ENCODE measurements at places on chromosomes 3 and 15. TPM values are rescaled to one million over a fixed set of nuclear protein-coding genes. Genes with fewer than 3 reads are reported as not detected.

TMEM212 gene
- not detected for total RNA-seq

TMEM266 gene
- total RNA-seq, result not detected

ANKUB1 gene
- total RNA-seq, result not detected

STRIT1 gene
- not detected for total RNA-seq

ECE2 gene
- not detected for total RNA-seq

P2RY1 gene
- 0.88 TPM for total RNA-seq

ACAD11 gene
- 24.2 TPM for total RNA-seq

GATA2 gene
- total RNA-seq, result 25.0 TPM

FBN1 gene
- 163 TPM for total RNA-seq

- no peak for DNase-seq
Measured at GRCh38 chr3:107221856-107222255, 155.4 kb upstream of the CCDC54 start.

DNA sequence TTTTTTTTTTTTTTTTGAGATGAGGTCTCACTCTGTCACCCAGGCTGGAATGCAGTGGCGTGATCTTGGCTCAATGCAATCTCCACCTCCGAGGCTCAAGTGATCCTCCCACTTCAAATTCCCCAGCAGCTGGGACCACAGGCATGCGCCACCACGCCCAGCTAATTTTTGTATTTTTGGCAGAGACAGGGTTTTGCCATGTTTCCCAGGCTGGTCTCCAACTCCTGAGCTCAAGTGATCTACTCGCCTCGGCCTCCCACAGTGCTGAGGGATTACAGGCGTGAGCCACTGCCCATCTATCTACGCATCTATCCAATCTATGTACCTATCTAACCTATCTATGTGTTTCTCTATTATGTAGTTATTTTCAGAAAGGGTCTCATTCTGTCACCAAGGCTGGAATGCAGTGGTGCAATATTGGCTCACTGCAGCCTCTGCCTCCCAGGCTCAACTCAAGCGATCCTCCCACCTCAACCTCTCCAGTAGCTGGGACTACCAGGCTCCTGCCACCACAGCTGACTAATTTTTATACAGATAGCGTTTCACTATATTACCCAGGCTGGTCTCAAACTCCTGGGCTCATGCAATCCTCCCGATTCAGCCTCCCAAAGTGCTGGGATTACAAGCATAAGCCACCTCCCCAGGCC, 20.2 kb upstream of the GPX1 start:
- no peak for DNase-seq

DNA sequence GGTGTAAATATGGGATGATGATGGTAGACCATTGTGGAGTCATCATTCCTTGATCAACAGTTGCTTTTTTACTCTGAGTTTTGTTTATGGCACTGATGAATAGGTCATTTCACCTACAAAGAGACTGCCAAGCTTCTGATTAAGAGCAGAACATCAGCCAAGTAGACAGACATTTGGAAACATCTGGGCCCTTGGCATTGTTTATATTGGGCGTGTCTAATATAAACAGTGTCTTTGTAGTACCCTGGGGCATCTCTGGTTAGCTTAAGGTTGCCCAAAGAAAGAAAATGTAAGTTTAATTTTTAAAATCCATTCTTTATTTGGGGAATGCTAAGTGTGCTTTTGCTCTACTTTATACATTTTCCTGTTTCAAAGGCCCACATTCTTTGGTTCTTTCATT, 377.0 kb downstream of the FEZF2 start:
- no peak for DNase-seq

- DNase-seq, result no peak
Measured at GRCh38 chr3:3792391-3792790, 6.8 kb upstream of the LRRN1 start.

GRCh38 chr3:186280737-186281136, 81.3 kb downstream of the DGKG start:
- DNase-seq, result no peak

- DNase-seq, result no peak
Measured at GRCh38 chr3:143581972-143582722, 266.1 kb downstream of the SLC9A9 start.

DNA sequence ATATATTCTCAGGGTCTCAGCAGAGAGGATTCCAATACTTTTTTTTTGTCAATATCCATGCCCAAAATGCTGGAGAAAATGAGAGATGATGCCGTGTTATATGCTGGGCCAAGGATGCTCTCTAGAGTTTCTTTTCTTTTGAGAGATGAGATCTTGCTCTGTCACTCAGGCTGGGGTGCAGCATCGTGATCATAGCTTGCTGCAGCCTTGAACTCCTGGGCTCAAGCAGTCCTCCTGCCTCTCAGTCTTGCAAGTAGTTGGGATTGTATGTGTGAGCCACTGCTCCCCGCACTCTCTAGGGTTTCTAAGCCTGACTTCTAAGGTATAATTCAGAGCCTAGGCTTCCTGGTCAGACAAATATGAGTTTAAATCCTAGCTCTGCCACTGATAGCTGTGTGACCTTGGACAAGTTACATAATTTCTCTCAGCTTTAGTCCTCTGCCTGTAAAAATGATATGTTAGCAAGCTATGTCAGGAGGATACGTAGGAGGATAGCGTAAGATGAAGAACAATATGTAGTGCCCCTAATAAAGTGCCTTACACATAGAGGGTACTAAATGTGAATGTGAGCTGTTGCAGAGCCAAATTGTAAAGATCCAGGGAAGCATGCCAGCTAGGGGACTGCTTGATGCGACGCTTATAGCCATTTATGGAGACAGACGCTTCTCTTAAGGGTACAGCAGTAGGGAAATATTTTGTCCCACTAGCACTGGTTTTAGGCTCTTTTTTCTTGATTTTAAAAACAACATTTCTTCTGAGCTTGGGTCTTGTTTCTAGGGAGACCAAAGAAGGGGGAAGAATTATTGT, 7.4 kb downstream of the STARD9 start:
- DNase-seq, result no peak

GRCh38 chr3:39114456-39114855, 7.0 kb downstream of the TTC21A start:
- no peak for DNase-seq

DNA sequence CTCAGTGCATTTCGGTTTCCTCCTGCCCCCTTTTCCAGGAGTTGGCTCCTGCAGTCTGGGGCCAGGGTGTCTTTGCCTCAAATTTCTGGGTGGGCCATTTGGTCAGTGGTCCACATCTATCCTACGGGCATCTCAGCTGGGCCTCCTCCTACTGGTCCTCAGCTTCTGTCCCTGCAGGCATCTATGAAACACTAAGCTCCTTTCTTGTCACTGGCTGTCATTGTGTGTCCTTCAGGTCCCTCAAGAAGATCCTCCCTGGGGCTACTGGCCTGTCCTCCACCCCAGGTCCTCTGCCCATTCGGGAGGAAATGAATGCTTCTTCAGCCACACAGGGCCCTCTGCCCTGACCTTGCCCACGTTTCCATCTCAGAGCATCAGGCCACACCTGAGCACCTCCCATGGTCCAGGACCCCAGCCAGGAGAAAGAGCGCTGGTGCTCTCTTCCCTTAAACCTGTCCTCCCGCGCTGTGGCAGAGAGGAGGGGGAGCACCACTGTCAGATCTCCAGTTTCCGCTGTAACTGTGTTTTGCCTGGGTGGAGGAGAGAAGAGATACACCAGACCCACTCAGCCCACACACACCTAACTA, 1.8 kb downstream of the PRR23E start:
- no peak for DNase-seq

GRCh38 chr3:71133865-71134264, 449.7 kb downstream of the FOXP1 start:
- no peak for DNase-seq

DNA sequence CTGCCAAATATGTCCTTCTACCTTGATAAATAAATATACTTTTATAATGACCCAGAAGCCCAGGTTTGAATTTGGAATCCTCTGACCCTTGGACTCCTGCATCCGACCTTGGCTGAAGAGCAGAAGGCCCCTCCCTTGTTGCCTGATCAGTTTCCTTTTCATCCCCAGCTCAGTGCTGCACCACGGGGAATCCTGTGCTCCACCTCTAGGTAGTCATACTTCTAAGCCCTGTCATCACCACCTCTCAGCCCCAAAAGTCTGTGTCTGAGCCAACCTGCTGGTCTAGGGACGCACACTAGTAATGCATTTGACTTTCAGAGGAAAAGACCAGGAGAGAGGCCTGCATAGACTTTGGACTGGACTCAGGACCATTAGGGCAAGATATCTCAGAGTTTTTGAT, 310.6 kb downstream of the NLGN1 start:
- no peak for DNase-seq

DNA sequence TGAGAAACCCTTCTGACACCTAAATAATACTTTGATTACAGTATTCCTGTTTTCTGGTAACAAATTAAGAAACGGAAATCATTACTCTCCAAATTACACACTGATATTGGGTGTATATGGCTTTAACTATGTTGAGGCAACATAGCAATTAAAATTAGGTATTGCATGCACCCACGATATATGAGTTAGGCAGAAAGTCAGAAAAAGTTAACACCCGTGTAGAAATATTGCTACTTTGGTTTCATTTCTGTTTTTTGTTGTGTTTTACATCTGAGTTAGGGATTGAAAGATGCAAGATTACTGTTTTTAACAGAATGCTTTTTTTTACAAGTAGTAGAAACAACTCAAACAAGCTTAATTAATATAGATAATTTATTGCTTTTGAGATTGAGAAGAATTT, 327.8 kb downstream of the GBE1 start:
- DNase-seq, result no peak

DNA sequence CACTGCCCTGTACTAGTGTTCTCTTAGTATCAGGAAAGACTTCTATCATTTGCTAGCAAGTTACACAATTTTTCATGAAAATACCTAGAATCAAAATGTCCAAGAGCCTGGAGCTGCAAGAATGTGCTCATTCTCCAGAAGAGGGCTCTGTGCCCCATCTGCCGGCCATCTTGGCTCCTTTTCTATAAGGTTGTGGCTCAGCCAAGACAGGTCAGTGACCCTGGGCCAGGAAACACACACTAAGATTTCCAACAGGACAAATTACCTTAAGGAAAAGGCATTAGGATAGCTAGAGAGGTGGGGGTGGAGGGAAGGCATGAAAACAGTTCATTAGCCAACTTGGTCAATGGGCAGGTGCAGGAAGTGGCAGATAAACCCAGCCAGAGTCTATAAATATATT, 20.7 kb downstream of the TIMP4 start:
- DNase-seq, result peak; percentile 60

- peak; percentile 87 for DNase-seq
Measured at GRCh38 chr3:125051715-125052581, 3.8 kb downstream of the HEG1 start.

GRCh38 chr3:112345681-112346080, 12.7 kb downstream of the CD200 start:
- DNase-seq, result no peak

- no peak for DNase-seq
Measured at GRCh38 chr3:54578417-54578816, 349.4 kb downstream of the LRTM1 start.

DNA sequence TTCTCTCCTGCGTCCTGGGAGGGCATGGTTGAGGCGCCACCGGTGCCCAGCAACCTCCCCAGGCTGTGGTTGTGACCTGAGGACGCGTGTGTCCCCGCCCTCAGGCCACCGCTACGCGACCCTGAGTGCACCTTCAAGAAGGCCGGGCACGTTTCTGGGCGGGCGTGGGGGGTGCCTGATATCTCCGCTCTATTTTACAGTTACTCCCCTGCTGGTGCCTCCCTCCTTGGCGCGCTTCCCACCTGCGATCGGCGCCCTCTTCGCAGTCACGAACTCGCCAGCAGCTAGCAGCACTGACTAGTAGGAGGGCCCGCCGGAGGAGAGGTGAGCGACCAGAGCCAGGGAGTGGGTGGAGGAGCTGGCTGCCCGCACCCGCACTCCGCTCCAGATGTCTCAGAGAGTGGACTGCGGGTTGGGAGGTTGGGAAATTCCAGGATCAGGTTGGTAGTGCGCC, 43.2 kb upstream of the POLG start:
- no peak for DNase-seq

DNA sequence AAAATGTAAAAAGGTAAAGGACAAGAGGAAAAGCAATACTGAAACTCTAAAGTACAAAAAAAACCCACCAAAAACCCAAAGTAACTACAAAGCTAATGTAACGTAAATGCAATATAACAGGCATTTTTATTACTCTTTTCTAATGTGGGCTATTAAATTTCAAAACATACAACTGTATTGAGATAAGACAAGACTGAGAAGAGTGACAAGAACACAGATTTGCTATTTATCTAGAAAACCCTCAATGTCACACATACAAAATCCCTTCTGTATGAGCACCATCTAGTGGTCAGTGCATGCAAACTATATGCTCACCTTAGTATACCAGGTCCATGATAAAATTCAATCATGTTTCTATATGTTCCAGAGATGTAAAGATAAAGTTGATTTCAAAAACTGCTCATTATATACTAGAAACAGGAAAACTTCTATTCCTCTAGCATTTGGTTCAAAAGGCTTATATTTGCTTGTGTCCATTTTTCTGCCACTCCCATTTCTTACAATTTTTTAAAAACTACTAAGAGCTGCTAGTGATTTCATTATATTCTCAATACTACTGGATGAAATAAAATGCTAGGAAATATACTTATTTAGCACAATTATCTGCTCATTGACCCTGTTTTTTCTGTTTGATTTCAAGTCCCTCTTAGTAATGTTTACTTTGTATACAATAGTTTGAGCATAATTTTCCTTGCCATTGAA, 111.4 kb downstream of the DLG1 start:
- DNase-seq, result peak; percentile 80

DNA sequence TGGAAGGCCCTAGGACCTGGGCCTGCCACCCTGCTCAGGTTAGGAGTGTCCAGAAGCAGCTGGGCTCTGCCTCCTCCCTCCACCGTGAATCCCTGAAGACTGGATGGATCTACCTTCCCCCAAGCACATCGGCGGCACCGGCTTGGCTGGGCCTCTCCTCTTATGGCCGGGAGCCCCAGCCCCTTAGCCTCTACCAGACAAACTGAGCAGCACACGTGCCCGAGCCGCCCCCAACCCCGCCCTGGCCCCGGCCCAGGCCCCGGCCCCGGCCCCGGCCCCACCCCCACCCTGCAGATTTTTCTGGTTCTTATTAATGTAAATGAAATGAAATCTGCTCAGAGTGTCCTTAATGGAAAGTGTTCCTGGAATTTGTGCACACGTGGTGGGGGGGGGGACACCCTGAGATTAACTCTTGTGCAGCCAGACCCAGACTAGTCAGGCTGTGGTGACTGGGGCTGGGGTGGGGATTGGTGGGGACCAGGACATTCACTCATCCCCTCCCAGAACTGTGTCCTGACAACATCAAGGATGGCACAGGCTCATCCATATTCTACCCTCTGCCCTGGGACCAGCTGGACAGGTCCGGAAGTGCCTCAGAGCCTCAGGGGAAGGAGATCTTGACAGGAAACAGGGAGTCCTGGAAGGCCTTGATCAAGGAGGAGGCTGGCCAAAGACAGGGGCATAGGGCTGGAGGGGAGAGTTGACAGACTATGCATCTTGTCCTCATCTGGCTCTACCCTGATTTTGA, 30.9 kb upstream of the SEMA3F start:
- peak; percentile 31 for DNase-seq

GRCh38 chr3:30226601-30227151, 379.7 kb upstream of the TGFBR2 start:
- DNase-seq, result no peak

DNA sequence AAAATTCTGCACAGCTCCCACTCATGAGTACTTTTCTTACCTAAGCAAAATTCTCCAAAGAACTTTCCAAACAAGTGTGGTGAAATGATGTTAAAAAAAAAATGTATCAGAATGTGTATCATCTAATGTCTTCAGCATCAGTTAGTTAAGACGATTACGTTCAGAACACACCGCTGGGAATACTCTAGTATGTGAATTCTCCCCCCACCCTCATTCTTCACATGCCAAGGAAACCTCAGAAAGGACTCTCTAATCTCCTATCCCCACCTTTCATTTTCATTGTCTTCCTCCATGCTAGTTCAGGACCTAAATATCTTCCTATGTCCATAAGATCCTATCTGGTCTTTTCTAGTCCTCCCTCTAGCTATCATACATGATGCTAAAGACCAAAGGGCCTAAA, 457.4 kb downstream of the SHQ1 start:
- DNase-seq, result no peak

All from dermis blood vessel endothelial cell (primary cell).